ENCODE measurements at places on chromosomes 12 and 14. TPM values are rescaled to one million over a fixed set of nuclear protein-coding genes. Genes with fewer than 3 reads are reported as not detected.

Gene KCNK13
- 0.17 TPM for total RNA-seq

Gene KLRD1
- not detected for total RNA-seq

Gene KRT86
- 42.4 TPM for total RNA-seq

Gene SYCP3
- not detected for total RNA-seq

Gene ZDHHC22
- 0.18 TPM for total RNA-seq

Gene CFAP54
- total RNA-seq = 1.3 TPM

Gene TAS2R8
- not detected for total RNA-seq

Gene BICD1
- total RNA-seq = 12.5 TPM

Gene TTC9
- total RNA-seq = 3.3 TPM

Gene GAS2L3
- 7.4 TPM for total RNA-seq

Gene SMCO3
- not detected for total RNA-seq

Gene SLCO1B3
- 12.4 TPM for total RNA-seq

Gene FGF23
- not detected for total RNA-seq

Gene TMEM119
- 0.16 TPM for total RNA-seq

Gene FAM186B
- total RNA-seq = 0.16 TPM

Gene CCDC177
- 0.02 TPM for total RNA-seq

Gene LGALS3
- 166 TPM for total RNA-seq

Gene PPM1H
- 7.8 TPM for total RNA-seq

Gene DAO
- not detected for total RNA-seq

Gene EPS8
- 49.0 TPM for total RNA-seq

Gene MMP17
- 10.1 TPM for total RNA-seq

Gene CIPC
- 7.6 TPM for total RNA-seq

Gene FAM222A
- 5.1 TPM for total RNA-seq

Gene SOX5
- total RNA-seq = not detected

Gene RPS6KL1
- total RNA-seq = 0.80 TPM

Gene C12orf60
- 2.4 TPM for total RNA-seq

Gene EML1
- total RNA-seq = 36.5 TPM

Gene DHRS2
- total RNA-seq = 6.1 TPM

Gene CEBPE
- total RNA-seq = not detected

Gene SERPINA9
- not detected for total RNA-seq

Gene NID2
- 13.8 TPM for total RNA-seq

Gene FLVCR2
- total RNA-seq = 5.4 TPM

Gene ASCL1
- total RNA-seq = not detected

Gene KERA
- not detected for total RNA-seq

Gene ADSS1
- 6.4 TPM for total RNA-seq

Gene WSCD2
- not detected for total RNA-seq

Gene MYO1H
- total RNA-seq = not detected

Gene LRR1
- total RNA-seq = 52.7 TPM

Gene POLE
- 46.7 TPM for total RNA-seq

Gene PCED1B
- 24.1 TPM for total RNA-seq

Gene SERPINA5
- total RNA-seq = 0.20 TPM

Measured in A549 treated with GW870086 at 1 μM for 4 hours (cell line).